Left lung (tissue), 14 donors: ENCODE measurements at places on chromosomes 3 and 15. TPM values are rescaled to one million over a fixed set of nuclear protein-coding genes. Genes with fewer than 3 reads are reported as not detected.
A peak's percentile ranks its signal among the peaks of the same experiment; 100 is the strongest.

Gene GOLGA8G
- 0.08 TPM for polyA plus RNA-seq

GRCh38 chr15:47801522-47801921 is 84.2 kb downstream of the SEMA6D start:
- DNase-seq: no peak

DNA sequence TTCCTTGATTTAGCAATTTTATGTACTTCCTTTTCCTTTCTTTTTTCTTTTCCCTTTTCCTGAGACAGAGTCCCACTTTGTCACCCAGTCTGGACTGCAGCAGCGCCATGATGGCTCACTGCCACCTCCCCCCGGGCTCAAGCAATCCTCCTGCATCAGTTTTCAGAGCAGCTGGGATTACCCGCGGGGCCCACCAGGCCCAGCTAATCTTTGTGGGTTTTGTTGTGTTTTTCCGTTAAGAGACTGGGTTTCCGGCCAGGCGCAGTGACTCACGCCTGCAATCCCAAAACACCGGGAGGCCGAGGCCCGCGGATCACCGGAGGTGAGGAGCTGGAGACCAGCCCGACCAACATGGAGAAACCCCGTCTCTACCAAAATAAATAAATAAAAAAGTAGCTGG is 17.7 kb downstream of the GOLGA8S start:
- no peak for DNase-seq

DNA sequence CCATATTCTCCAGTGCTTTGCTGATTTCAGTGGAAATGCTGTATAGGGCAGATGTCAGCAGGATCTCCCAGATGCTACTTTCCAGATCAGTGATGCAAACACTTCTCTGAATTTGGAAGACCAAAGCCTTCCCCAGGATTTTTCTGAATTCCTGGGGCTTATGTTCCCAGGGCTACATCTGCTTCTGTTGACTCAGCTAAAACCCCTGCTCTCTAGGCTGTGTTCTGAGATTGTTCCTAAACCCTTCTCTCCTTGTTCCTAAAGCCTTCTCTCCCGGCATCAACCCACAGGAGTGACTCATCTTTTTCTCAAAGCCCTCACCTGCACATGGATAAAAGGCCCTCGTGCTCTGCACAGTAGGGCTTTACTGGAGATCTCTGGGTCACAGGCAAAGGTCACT is 35.5 kb downstream of the FAH start:
- no peak for DNase-seq

- DNase-seq: peak; percentile 30
Observed at GRCh38 chr3:37862903-37863815, 1.5 kb downstream of the CTDSPL start.

DNA sequence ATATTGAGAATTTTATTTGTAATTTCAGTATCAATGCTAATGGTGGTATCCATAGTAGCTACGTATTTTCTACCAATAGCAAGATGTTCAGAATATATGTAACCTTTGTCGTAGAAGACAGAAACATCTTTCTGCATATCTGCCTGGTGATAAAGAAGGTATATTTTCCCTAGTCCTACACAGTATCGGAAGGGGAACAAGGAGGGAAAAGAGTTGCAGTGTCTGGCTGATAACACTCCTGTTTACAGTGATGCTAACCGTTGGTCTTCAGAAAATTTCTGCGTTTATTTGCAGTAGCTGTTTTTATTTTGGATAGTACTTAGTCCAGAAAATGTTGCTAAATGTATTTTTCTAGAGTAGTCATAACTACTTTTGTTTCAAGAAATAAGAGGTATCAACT is 25.2 kb downstream of the TSC22D2 start:
- DNase-seq: no peak
